ENCODE measurements at places on chromosomes 5 and 9.

- no peaks in the 10 kb centered on the region for H3K4me1 ChIP-seq
- H3K36me3 ChIP-seq, result no peaks in the 10 kb centered on the region
- no peaks in the 10 kb centered on the region for H3K27me3 ChIP-seq
Measured at GRCh38 chr9:109856785-109857184, 76.8 kb downstream of the PALM2AKAP2 start.

DNA sequence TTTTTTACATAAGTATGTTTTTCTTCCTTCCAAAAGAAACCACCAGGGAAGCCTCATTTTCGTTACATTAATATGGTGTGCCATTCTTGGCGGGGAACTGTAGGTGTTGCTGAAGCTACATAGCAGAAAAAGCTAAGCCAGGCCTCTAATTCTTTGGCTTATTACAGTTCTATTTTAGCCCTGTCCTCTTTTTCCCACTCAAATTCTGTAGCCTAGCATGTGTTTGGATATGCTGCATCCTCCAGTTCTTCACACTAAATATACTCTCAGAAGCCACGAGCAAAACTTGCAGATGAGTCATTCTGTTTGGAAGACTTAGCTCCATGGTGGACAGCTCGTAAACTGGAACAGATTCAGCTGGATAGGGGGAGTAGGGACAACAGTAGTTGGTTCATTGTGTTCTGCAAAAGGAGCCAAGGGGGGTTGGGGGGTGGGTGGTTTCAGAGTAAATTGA, 369.4 kb downstream of the TMEM161B start:
- no peak overlapping the region for H3K4me3 ChIP-seq
- H3K4me1 ChIP-seq, result no peaks in the 10 kb centered on the region

- no peaks in the 10 kb centered on the region for H3K27me3 ChIP-seq
- H3K4me1 ChIP-seq, result peaks cover 40% of the 10 kb centered on the region
- H3K27ac ChIP-seq, result no peak overlapping the region
- H3K4me3 ChIP-seq, result no peak overlapping the region
- no peak for DNase-seq
Measured at GRCh38 chr9:2424619-2425033, 197.0 kb upstream of the VLDLR start.

DNA sequence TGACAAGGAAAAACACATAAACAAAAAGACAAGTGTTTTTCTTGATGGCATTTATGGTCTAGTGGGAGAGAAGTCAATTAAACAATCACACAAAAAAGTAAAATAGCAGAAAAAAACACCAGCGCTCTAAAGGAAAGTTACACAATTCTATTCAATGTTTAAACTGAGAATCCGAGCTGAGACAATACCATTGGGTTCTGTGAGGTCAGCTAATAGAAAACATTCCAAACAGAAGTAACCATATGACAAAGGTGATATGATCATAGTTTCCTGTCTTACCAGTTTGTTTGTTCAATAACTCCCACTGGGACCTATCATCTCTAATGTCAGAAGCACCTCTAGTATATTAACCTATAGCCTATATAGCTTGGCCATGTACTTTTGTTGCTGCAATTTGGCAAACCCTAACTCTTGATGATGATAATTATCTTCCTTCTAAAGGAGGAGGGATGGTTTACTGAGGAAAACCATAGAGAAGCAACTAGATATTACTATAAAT, 1030.0 kb downstream of the CDH12 start:
- H3K4me3 ChIP-seq, result no peak overlapping the region
- no peak overlapping the region for H3K27ac ChIP-seq
- DNase-seq, result no peak
- H3K27me3 ChIP-seq, result no peaks in the 10 kb centered on the region

Data from body of pancreas (tissue), 4 donors.